ENCODE measurements at places on chromosomes 7 and 10.
A peak's percentile ranks its signal among the peaks of the same experiment; 100 is the strongest.

DNA sequence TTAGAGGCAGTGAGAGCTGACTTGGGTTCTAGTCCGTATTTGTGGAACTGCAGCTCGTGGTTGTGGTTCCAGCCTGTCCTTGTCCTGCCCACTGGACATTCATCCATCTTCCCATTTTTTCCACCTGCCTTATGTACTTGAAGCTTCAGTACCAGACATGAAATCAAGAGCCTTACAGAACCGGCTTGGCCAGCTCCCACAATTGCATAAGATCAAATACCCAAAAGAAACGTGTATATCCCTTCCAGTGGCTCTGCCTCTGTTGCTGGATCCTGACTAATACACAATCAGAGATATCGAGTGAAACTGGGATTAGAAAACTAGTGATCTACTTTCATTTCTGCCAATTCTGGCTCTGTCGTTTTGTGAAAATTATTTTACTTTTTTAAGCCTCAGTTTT, 23.8 kb upstream of the LIPA start:
- peaks cover 2% of the 10 kb centered on the region for H3K36me3 ChIP-seq
- no peak for DNase-seq
- peak overlapping the region; percentile 22 for H3K27ac ChIP-seq
- H3K4me1 ChIP-seq: no peaks in the 10 kb centered on the region
- no peak overlapping the region for H3K4me3 ChIP-seq
- no peaks in the 10 kb centered on the region for H3K27me3 ChIP-seq

DNA sequence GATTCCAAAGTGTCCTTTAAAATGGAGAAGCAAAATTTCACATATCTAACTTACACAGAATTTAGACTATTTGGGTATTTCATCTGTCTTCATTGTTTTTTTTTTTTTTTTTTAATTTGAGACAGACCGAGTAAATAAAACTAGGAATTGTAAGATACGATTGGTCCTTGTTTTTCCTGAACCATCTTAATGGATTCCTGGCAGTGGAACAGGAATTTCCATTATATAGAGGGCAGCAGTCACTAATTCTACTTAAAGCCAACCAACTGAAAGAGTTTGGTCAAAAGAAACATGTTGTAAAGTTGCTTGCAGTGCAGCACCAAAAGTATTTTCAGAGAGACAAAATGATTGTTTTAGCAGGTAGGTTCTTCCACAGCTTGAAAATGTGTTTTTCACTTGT, 72.5 kb upstream of the HGF start:
- no peaks in the 10 kb centered on the region for H3K4me1 ChIP-seq
- no peak overlapping the region for H3K4me3 ChIP-seq
- no peaks in the 10 kb centered on the region for H3K27me3 ChIP-seq
- DNase-seq: no peak

- no peak for DNase-seq
- no peak overlapping the region for H3K4me3 ChIP-seq
- H3K36me3 ChIP-seq: no peaks in the 10 kb centered on the region
- H3K27me3 ChIP-seq: no peaks in the 10 kb centered on the region
These were observed 40.9 kb downstream of the MYO3A start for GRCh38 chr10:25974897-25975459.

GRCh38 chr7:134774119-134774518, 5.3 kb upstream of the CALD1 start:
- H3K36me3 ChIP-seq: no peaks in the 10 kb centered on the region
- DNase-seq: no peak

DNA sequence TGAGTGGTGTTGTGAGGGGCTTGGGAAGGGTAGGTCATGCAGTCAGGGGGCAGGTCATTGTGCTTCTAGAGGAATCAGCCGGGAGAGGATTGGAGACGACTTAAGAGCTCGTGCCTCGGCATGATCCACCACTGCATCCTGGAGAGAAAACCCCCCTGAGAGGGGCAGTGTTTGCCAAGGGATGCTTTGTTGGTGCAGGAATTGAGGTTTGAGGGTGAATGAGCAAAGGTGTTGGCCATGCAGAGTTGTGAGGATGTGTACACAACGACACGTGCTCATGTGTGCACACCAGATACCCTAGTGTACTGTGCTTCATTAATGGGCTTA, 85.6 kb upstream of the ANLN start:
- H3K4me1 ChIP-seq: no peaks in the 10 kb centered on the region
- no peaks in the 10 kb centered on the region for H3K36me3 ChIP-seq
- H3K4me3 ChIP-seq: no peak overlapping the region
- H3K27me3 ChIP-seq: no peaks in the 10 kb centered on the region
- H3K27ac ChIP-seq: no peak overlapping the region

- H3K4me1 ChIP-seq: peaks cover 29% of the 10 kb centered on the region
- H3K27me3 ChIP-seq: no peaks in the 10 kb centered on the region
- H3K4me3 ChIP-seq: no peak overlapping the region
- peak overlapping the region; percentile 57 for H3K27ac ChIP-seq
- H3K36me3 ChIP-seq: peaks cover 40% of the 10 kb centered on the region
These were observed 49.4 kb downstream of the NOD1 start for GRCh38 chr7:30429156-30429530.
